ENCODE measurements at places on chromosomes 13 and 19.

- DNase-seq: no peak
Measured at GRCh38 chr13:30734439-30734838, 904 bp upstream of the ALOX5AP start.

- DNase-seq: no peak
Measured at GRCh38 chr13:41765020-41765419, 195.9 kb downstream of the VWA8 start.

- DNase-seq: no peak
Measured at GRCh38 chr13:20231839-20232555, at the start of gene GJB6. GJB6 (minus strand) TSS chr13:20232319; CDS start chr13:20223480, 8,839 bp downstream.

DNA sequence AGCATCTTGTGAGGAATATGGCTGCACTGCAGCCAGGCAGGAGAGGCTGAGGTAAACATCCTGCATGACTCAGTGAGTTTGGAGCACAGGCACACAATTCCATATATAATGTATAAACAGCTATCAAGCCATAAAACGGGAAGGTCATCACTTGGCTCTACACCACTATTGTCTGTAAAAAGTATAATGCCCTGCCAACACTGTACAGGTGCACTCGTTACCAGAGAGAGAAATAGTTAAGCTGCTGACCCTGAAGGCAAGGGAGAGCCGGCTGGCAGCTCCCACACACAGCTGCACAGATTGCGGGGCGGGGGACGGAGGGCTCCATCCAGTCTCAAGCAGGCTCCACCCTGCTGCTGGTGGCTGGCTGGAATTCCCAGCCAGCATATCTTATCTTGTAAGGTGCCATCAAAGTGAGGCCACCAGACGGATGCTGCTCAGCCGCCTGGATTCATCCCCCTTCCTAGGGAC lies 668.1 kb downstream of the SLITRK5 start:
- DNase-seq: no peak

GRCh38 chr13:95159458-95159857 lies 141.8 kb downstream of the ABCC4 start:
- DNase-seq: no peak

GRCh38 chr19:58536852-58537798 lies 6.7 kb upstream of the TRIM28 start:
- no peak for DNase-seq

- no peak for DNase-seq
Measured at GRCh38 chr13:65540175-65540574, 1690.0 kb downstream of the PCDH9 start.

- DNase-seq: no peak
Measured at GRCh38 chr19:15550929-15551292, 42.6 kb downstream of the CYP4F22 start.

DNA sequence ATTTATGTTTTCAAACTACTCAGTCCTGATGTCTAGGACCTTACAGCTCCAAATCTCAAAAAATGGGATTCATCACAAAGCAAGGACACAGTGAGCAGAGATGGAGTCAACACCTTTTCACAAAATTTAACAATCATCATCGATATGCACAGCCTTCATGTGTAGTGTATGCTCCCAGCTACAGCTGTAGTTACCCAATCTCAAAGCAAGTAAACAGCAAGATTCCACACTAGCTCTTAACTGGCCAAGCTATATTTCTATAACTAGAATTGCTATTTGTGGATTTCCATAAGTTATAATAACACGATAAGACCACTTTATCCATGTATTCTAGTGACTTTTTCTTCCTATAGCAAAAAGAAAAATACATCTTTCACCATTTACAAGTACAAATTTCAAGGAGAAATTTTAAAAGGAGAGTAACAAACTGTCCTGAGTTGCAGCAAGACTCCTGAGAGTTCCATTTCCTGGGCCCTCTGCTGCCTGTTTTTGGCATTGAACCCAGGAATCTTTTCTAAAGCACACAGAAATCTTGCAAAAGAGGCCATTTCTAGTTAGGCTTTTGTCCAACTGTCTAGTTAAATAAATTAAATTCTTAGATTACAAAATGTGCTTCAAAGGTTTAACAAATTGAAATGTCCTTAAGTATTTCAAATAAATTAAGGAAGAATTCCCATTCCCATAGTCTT lies 460.6 kb downstream of the FGF14 start:
- DNase-seq: peak; percentile 54

DNA sequence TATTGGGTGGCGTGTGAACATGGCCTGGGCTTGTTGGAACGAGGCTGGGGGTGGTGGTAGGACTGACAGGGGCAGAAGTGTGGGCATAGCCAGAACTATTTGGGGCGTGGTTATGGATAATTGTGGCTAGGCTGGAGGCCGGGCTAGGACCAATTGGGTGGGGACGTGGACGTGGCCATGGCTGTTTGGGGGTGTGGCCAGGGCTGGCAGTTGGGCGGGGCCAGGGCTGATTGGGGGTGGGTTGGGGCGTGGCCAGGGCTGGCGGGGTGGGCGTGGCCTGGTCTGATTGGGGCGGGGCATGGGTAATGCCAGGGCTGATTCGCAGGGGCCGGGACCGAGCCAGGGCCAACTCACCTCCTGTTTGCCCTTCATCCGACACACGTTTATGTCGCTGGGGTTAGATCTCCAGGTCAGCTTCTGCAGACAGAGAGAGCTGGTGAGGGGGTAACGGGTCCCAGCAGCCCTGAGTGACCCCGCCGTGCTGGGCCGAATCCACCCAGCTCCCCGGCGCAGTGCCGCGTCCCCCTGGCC lies 2.8 kb downstream of the SEMA6B start:
- DNase-seq: no peak

- no peak for DNase-seq
Measured at GRCh38 chr13:49533591-49534269, 38.0 kb downstream of the PHF11 start.

DNA sequence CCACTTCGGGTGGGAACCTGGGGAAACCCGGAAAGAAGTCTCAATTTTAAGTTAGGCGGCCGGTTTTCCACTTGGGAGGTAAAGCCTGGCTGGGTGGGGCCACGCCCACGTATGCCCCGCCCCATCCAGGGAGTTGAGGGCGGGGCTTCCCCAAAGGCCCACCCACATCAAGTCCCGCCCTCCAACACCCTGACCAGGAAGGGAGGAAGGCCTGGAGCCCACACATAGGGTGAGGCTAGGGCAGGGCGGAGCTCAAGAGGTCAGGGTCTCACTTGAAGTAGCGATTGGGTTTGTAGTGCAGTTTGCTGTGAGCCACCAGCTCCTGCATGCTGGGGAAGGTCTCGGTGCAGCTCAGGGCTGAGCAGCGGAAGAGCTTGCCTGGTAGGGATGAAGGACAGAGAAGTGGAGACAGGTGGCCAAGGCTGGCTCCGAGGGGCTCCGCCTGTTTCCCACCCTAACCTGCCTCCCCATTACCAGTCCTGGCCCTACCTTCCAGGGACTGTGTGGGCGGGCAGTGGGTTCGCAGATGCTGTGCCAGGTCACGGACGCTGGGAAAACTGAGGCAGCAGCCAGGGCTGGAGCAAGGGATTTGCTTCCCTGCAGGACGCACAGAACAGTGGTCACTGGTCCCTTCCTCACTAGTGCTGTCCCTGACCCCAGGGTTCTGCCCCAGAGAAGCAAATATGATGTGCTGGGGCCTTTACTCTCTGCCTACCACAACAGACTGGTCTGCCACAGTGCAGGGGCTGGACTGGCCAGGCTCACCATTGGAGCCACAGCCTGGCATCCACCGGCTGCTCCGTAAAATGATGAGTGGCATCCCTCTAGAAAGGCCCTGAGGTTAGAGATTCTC lies 1.6 kb downstream of the ZNF414 start:
- DNase-seq: no peak

DNA sequence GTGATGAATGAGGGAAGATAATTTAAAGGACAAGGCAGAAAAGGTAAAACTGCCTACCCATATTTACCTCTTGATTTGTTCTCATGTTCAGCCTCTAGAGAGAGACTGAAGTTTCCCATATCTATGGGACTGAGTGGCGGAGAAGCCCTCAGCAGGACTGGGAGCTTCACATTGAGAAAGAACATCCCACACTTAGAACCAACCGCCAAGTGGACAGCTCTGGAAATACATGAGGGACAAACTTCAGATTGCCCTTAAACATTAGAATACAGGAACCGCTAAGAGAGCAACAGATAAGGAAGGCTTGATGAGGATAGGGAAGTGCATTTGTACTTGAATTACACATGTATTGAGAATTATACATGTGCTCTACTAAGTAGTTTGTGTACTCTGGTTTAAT lies 316.0 kb upstream of the MIR17HG start:
- no peak for DNase-seq

GRCh38 chr19:49336482-49337266 lies 1.5 kb downstream of the CD37 start:
- no peak for DNase-seq

DNA sequence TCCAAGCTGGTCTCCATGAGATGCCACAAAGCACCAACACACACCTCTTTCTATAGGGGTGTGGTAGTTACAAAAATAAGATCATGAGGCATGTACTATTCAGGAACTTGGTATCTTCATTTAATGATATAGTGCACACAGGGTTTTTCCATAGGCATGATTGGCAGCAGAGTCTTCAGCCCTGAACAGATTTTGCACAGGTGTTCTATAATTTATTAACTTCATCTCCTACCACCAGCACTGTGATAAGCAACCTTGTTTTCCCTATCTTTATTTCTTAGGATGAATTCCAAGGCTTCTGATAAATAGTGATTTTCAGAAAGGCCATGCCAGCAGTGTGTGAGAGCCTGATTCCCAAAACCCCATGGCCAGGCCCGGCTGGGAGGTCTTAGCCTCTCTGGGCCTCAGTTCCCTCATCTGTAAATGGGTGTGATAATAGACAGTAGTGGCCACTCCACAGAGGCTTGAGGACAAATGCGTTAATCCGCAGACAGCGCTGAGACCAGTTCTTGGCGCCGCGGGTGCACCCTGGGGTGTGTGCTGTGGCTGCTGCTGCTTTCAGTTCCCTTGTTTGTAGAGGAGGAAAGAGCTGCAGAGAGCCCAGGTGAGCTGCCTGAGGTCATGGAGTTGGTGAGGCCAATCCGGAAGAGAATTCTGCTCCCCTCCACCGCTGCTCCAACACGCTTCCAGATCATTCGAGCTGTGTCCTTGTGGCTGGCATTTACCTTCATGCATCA lies 33.1 kb downstream of the DHRS12 start:
- DNase-seq: no peak

- DNase-seq: no peak
Measured at GRCh38 chr13:49561062-49561410, 24.3 kb downstream of the RCBTB1 start.

GRCh38 chr13:48775285-48775684 lies 121.6 kb downstream of the CYSLTR2 start:
- no peak for DNase-seq

DNA sequence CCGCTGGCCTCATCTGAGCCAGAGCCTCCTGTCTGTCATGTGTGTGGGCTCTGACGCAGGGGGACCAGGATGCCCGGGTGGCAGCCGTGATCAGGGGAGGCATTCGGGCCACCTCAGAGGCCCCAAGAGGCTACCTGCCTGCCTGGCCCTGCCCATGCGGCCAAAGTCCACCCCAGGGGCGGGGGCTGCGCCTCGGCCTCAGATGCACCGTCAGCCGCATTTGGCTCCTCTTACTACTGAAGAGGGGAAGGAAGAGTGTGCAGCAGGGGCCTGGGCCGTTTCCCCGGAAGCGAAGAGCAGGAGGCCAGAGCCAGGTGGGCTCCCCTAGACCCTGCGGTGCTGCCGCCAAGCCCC lies 34.0 kb downstream of the C13orf46 start:
- no peak for DNase-seq

GRCh38 chr13:91014696-91015095 lies 332.8 kb upstream of the MIR17HG start:
- DNase-seq: no peak

DNA sequence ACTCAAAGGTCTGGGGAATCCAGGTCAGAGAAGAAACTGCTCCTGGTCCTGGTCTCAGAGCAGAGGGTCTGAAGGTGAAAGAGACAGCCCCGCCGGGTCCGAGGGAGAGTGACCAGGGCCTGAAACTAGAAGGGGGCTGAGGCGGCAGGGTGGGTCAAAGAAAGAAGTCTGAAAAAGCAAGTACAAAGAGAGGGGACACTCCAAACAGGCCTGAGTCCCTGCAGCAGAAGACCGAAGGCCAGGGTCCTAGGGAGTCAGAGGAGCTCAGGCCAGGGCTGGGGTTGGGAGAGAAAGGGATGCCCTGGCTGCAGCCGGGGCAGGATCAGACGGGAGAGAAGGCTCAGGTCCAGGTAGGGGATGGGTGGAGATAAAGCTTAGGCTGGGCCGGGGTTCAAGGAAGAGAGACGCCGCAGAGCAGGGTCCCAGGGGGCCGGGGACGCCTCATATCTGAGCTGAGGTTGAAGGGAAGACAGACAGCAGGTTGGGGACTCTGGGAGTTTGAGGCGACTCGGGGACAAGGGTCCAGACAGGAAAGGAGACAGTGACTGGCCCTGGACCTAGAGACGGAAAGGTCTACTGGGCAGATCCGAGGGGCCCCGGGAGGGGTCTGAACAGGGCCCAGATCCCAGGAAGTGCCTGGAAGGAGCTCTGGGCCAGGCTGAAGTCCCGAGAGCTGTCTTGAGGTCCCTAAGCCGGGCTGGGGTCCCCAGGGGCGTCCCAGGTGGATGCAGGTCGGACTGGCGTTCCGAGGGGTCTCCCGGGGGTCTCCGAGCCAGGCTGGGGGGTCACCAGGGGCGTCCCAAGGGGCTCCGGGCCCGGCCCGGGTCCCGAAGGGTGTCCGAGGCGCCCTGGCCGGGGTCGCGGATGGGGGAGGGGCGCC lies 795 bp downstream of the MLLT1 start:
- no peak for DNase-seq

DNA sequence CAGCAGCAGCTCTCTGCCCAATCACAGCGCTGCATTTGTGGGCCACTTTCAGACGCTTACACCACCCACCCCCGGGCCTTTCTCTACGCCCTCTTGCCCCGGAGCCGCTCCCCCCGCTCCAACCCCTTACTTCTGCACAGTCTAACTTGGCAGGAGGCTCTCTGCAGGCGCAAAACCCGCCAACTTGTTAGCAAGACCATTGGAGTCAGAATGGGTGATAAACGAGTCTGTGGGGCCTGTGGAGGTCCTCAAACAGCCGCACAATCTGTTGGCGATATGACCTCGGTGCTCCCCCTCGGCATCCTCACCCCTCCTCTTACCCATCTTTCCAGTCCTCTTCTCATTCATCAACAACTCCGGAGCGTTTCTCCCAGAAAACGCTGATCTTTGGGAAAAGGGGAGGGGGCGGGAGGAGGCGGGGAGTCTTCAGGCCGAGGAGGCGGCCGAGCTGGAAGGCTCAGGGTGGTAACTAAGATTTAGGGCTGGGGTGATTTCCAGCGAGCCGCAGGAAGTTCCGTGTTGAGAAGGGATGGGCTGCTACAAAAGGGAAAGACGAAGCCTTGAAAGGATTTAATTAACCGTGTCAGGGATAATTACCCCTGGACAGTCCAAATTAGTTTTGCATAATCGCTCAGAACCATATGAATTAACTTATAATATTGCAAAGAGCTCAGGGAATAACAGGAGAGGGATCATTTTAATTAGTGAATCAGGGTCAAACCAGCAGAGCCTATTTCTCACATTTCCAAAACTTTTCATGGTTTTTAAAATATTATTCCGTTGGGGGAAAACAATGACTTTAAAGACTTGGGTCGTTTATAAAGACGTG lies 4.1 kb downstream of the SOX21 start:
- no peak for DNase-seq

DNA sequence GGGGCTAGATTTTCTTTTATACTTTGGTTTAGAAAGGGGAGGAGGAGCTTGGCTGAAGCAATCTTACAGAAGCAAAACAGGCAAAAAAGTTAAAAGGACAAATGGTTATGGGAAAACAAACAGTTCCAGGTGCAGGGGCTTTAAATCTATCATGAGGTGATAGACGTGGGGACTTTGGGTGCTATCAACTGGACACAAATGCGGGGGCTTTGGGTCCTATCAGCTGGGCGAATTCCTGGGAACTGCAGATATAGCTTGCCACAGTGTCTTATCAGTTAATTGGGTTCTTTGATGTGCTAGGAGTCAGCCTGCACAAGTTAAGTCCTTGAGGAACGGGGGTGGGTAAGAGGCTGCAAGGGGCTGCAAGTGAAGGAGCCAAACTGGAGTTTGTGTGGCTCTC lies 260.6 kb downstream of the TUBA3C start:
- DNase-seq: no peak
